ENCODE measurements at places on chromosomes 4 and X.

- DNase-seq, result no peak
These were observed 238.4 kb upstream of the ANXA3 start for GRCh38 chr4:78312989-78313753.

DNA sequence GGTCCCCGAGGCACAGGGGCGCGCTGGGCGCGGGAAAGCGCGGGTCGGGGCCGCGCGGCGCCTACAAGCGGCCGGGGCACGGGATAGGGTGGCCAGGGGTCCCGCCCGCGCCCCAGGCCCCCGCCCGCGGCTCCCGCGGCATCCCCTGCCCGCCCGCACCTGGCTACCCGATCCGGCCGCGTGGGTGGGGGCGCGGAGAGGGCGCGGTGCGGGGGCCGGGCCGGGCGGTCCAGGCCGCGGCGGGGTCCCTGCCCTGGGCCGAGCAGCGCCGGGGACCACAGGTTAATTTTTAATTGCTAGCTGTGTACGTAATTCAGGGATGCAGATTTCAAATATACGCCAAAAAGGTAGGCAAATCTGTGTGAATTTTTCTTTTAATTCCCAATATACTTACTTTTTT, 44.3 kb upstream of the FAM47C start:
- DNase-seq, result no peak

DNA sequence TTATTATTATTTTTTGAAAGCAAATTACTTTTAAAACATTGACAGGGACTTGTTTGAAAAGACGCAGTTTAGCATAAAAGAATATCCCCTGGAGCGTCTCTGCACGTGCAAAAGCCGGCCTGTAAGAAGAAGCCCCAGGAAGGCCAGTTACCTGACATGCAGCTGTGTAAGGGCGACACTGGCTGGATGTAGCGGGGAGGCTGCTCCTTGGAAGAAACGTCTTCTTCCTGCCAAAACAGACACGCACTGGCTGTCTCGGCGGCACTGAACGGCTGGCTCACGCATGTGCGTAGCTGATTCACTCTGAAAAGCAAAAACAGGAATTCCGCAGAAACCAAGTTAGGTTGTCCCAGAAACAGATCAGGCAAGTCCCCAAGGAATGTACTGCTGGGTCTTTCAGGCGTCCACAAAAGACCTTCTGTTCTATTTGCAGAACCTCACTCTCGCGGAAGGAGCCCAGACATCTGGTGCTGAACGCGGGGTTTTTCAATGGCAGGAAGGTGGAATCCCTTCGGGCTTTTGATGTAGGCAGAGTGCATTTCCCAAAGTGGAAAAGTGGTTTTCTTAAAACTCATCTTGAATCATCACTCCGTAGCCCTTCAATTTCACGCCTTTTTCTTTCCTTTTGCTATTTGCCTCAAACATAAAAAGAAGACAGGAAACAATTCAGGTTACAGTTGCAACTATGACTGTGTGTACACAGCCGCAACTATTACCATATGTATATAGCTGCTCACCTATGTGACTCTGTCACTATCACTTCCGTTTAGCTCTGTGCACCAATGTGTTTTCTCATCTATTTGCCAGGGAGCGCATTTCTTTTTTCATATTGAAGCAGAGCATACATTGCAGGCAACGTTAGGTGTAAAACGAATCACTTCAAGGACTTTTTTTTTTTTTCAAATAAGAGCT, 38.1 kb upstream of the ARSH start:
- no peak for DNase-seq

DNA sequence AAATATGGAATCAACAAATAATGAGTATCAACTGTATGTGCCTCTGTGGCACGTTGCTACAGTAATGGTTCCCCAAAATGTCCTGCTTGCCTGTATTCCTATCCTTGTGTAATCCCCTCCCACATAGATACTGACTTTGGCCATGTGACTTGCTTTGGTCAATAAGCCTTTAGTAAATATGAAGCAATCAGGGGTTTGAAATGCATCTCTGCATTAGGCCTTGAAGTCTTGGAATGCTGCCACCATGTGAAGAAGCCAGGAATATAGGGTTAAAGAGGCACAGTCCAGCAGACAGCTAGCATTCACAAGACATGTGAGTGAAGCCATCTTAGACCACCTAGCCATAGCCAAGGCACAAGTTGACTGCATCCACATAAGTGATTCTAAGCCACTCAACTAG, 190.9 kb downstream of the GABRB1 start:
- no peak for DNase-seq

GRCh38 chr4:129355516-129355915, 259.6 kb downstream of the C4orf33 start:
- DNase-seq, result no peak

DNA sequence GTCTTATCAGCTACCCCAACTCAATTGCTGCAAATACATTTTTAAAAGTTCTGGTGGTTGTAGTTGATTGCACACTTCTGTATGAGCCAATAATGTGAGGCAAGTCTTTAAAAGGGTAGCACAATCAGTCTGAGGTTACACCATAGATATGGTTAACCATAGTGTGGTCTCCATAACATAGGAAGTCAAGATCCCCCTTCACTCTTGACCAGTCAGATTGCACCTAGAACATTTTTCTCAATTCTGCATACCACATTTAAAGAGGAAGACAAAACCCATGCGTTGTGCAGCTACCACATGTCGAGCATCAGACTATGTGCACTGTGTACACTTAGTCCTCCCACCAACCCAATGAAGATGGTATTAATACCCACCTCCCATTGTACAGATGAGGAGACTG, 26.5 kb upstream of the CYBB start:
- no peak for DNase-seq

GRCh38 chr4:80532674-80533333, 197.3 kb downstream of the CFAP299 start:
- no peak for DNase-seq

GRCh38 chrX:97704881-97705280, 821.2 kb downstream of the RPA4 start:
- DNase-seq, result no peak

Data from brain pericyte (primary cell).